ENCODE measurements at places on chromosomes 3 and 15.

DNA sequence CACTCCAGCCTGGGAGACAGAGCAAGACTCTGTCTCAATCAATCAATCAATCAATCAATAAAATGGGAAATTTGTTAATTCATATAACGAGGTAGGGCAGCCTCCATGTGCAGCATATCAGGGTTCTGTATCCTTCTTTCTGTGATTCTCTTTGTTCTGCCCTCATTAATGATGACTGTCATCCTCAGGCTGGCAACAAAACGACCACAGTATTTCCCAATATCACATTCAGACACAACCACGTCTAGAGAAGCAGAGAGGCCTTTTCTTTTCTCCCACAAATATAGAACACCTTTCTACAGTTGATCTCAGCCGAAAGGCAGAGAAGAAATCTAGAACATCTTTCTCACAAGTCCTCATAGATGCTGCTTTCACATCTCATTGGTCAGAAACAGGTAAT is 11.2 kb downstream of the CEP19 start:
- DNase-seq, result no peak

DNA sequence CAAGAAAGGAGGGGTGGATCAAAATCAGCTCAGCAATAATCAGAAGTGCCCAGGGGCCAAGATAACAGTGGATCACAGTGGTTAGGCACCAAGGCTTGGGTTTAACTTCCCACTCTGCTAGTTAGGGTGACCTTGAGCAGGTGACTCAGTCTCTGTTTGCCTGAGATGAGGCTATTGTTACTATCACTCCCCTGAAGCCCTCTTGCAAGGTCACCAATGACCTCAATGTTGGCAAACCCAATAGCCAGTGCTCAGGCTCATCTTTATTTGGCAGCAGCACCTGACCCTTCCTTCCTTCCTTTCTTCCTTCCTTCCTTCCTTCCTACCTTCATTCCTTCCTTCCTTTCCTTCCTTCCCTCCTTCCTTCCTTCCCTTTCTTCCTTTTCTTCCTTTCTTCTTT is 102.4 kb upstream of the HACD2 start:
- no peak for DNase-seq

DNA sequence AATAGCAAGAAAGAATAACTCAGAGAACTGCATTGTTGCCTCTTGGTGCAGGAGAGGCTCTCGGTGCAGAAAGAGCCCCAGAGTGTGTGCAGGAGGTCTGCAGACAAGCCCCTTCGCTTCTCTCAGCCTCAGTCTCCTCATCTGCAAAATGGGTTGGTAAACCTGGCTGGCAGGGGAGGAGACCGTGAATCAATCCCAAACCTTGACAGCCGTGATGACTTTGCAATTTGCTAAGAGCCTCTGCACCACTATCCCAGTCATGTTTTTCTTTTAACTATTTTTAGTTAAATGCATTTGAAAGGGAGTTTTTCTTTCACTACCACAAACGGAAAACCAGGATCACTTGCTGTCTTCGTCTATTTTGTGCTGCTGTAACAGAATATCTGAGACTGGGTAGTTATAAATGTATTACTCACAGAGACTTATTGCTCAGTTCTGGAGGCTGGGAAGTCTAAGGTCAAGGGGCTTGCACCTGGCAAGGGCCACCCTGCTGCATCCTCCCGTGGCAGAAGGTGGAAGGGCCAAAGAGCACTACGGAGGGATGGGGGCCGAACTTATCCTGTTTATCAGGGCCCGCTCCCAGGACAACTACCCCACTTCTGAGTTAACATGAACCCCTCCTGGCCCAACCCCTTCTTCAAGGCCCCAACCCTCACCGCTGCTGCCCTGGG is 14.2 kb upstream of the IQSEC1 start:
- DNase-seq, result no peak

DNA sequence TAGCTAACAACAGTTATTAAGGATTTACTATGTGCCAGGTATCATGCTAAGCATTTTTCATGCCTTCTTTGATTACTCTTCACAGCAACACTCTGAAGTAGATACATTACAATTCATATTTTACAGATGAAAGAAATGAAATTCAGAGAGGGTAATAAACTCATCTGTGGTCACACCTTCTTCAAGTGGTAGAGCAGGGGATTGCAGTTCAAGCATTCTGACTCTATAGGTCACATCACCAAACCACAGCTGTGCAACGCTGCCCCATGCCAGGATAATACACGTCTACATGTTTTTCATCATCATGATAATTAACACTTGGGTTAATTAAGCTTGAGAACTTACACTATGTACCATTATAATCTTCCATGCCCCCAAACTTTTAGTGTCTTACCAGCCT is 98.5 kb downstream of the LRRC3B start:
- DNase-seq, result no peak

DNA sequence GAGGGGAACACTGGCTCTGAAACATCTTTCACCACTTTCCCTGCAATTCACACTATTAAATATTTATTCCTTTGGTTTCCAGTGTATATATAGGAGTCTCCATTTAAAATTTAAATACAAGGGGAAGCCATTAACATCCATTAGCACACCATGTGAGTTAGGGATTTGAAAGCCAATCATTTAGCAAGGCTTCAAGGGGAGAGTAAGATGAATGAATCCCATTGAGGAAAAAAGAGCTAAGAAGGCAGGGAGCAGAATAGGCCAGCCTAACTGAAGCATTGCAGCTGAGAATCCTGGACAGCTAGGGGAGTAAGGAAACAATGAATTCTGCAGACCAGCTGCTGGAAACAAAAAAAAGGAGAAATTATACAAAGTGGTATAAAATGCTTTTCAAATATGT is 426.1 kb downstream of the IL5RA start:
- DNase-seq, result no peak

DNA sequence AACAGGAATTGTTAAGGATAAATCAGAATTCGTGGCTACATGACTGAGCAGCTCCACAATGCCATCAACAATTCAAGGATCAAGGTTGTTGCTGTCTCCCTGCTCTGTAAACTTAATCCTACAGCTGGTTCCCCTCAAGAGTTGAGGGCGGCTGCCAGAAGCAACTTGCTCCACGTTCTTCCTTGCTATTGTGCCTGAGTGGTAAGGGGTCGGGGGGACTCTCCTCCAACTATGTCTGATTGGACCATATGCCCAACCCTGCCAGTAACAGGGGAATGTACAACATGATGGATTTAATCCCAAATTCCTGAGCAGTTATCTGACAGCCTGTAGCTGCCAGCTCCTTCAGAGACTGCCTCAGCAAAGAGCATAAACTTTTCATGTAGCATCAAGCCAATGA is 37.9 kb upstream of the MECOM start:
- no peak for DNase-seq

DNA sequence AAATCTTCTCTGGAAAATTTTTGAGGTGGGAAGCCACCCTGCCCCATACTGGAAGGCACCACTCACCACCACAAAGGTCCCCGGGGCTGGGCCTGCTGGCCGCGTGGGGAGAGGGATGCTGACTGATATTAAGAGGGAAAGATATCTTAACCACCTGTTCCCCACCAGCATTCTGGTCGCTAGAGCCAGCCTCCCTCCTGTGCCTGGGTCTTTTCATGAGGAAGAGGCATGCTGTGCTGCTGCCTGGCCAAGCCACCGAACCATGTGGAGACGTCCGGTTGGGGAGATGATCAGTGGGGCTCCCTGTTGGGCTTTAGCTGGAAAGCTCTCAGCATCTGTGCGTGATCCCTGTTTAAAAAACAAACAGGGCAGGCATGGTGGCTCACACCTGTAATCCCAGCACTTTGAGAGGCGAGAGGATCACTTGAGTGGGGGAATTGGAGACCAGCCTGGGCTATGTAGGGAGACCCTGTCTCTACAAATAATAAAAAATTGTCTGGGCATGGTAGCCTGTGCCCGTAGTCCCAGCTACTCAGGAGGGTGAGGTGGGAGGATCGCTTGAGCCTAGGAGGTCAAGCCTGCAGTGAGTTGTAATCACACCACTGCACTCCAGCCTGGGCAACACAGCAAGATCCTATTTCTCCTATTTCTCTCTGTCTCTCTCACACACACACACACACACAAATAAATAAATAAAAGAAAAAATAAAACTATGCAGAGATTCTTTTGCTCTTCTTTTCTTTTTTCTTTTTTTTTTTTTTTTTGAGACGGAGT is 1.0 kb downstream of the KLHL18 start:
- DNase-seq, result peak; percentile 18

- no peak for DNase-seq
Observed at GRCh38 chr15:27271258-27271657, 300.3 kb downstream of the GABRG3 start.

DNA sequence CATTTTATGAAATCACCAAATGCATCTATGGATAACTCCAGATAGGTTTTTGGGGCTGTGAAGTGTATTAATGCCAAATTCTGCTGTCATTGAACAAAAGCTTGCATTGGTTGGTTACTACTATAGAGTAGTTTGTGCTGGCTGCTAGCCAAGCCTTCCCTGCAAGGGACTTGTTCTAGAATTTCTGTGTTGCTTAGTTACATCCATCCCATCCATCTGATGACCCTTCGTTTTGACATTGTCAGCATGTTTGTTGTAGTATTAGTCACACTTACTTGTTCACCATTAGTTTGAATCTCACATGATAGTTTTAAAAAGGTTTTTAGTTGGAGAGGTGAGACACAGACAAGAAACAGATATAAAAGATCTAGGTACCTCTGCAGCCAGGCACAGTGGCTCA is 7.0 kb upstream of the NIPA2 start:
- DNase-seq, result no peak

DNA sequence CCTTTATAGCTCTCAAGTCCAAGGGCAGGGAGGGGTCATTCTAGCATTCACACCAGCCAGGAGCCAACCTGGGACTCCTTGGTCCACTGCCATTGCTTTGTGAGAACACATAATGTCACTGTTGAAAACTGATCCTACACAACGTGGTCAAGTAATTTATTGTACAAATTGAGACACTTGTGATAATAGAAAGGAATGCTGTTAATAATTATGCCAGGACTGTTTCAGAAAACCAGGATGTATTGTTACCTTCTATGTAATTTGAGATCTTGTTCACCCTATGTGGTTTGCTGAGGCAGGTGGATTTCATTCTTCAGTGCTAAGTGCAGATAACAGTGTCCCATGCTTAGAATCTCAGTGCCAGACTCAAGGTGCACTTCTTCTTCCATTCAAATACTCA is 33.3 kb downstream of the TMCO5A start:
- no peak for DNase-seq

GRCh38 chr15:78264304-78265136 is at the start of gene DNAJA4:
DNAJA4 (plus strand) TSS chr15:78264562; CDS start chr15:78264764, 202 bp downstream.
- peak; percentile 36 for DNase-seq
